NCI-H2081 treated with DMSO at 0.1 percent for 48 hours (cell line): ENCODE measurements at places on chromosomes 3 and 15.

- DNase-seq = no peak
These were observed 13.3 kb downstream of the CAV3 start for GRCh38 chr3:8746780-8747345.

DNA sequence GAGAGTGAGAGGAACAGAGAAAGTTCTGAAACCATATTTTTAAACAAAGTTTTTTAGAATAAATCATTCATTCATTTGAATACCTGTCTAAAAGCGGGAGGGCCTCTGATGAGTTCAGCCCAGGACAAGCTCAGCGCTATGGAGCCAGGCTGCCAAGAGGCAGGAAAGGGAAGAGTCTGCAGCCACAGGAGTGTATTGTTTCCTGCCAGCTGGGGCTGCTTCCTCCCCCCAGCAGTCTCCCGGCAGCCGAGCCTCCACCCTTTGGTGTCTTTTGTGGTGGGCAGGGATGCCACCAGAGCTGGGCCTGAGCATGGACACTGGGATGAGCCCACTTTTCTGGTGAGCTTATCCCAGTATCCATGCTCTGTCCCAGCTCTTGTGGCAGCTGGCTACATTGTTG lies 199.5 kb upstream of the TPRG1 start:
- no peak for DNase-seq

- DNase-seq = peak; percentile 75
These were observed 441.9 kb downstream of the PLOD2 start for GRCh38 chr3:145719114-145719513.

DNA sequence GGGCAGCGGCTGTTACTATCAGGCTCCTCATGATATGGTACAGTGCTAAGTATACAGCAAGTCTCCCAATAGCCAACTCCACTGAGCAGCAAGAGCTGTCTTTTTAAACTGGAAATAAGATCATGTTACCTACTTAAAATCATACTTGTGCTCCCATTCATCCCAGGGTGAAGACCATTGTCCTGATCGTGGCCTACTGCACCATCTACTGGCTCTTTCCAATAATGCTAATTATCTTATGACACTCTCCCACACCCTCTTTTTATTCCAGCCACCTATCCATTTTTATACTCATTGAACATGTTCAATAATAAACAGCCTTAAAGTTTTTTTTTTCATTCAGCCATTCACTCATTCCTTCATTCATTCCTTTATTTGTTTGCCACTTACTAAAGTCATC lies 117.7 kb downstream of the GBE1 start:
- DNase-seq = peak; percentile 3

DNA sequence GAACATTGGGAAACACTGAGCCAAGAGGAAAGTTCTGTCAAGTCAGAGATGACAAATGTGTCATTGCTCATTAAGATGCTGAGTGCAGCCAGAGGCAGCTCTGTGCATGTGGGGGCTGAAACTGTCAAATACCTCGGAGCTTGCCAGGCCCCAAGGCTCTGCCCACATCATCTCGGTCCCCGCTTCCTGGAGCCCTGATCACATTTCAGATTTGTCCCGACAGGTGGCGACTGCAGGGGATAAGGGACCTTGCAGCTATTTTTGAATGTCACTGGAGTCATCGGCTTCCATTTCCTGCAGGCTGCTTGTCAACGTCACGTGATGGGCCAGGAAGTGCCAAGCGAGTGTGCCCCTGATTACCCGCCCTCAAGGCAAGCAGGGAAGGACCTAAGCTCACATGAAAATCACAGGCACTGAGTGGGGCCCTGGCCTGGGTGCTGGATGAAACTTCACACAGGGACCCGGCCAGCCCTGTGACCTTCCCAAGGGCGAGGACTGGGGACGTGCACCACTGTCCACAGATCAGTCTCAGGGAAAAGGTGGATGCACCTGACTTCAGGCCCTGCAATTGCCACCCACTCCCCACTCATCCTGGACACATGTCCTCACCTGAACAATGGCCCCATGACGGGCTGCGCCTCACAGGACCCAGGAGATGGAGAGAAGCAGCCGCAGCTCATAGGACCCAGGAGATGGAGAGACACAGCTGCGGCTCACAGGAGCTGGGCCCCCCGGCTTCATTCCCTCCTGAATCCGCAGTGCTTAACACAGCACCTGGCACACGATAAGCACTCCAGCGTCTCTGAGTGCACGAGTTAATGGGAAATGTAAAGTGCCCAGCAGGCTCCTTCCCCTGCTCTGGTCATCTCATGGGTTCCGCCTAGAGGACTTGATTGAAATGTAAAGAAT lies 73.4 kb downstream of the NUP210 start:
- DNase-seq = peak; percentile 42

- no peak for DNase-seq
These were observed 1.7 kb downstream of the P2RY14 start for GRCh38 chr3:151276687-151277042.

DNA sequence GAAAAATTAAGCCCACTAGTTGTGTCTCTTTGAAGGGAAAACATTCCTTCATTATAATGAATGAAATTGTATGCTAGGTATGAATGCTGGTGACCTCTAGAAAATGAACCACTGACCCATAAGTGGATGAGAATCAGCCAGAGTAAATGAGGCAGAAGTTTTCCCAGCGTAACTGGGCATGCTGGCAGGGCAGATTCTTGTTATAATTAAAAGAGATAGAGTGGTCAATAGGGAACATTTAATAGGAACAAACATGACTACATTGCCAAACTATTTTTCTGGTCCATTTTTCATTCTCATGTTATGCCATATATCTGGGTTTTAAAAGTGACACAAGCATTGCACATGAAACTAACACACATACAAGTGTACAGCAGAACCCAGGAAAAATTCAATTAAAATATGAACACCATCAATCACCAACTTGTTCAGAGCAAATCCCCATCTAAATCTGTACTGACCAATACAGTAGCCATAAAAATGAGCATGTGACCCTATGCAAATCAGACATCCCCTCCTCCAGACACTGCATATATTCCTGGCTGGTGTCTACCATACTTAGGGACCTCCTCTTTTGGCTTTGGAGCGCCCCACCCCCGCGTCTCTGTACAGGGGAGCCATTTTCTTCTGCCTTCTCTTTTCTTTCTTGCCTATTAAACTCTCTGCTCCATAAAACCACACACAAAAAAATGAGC lies 4.0 kb downstream of the CLRN1 start:
- DNase-seq = no peak

DNA sequence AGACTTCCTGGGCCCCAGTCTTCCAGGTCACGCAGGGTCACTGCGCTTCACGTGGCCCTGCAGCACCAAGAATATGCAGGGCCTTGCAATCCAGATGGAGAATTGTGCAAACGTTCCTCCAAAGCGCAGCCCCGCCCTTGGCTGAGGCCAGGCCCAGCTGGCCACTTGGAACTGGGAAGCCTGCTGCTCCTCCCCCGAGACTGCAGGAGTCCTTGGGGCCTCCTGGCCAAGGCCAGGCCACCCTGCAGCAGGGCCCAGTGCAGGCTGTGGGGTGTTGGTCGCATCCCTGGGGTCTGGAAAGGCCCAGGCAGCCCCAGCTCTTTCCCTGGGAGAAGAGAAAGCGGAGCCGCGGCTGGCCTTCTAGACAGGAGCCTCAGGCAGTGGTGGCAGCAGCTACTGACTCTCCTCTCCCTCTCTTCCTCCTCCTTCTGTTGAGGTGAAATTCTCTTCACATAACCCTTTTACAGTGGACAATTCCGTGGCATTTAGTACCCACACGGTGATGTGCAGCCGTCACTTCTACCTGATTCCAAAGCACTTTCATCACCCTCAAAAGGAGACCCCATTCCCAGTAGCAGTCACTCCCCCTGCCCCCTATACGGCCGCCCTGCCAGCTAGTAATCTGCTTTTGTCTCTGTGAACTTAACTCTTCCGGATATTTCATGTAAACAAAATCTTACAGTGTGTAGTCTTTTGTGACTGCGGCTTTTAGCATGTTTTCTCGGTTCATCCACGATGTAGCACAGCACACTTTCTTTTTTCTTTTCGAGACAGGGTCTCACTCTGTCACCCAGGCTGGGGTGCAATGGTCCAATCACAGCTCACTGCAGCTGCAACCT lies 103.9 kb downstream of the TMEM266 start:
- DNase-seq = no peak

DNA sequence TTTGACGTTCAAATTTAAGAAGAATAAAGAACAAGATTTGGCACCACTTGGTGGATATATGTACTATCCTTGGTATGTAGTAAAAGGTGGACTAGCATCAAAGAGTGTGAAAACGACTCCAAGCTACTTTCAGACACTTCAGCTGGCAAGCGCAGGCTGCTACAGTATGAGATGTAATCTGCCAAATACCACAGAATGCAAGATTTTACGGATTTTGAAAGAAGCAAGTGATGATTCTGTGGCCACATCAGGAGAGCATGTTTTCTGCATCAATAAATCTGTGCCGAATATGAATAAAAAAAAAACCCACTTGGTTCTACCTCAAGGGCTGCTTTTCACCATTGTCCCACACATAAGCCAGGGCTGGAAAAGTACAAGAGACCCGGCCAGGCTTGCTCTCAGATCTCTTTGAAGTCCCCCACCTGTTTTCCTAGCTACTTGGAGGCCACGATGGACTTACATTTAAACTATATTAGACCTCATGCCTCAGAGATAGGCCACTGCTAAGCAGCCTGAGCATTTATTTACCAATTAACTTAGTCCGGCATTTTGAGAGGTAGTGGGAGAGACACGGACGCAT lies 37.4 kb downstream of the MYO1E start:
- no peak for DNase-seq

DNA sequence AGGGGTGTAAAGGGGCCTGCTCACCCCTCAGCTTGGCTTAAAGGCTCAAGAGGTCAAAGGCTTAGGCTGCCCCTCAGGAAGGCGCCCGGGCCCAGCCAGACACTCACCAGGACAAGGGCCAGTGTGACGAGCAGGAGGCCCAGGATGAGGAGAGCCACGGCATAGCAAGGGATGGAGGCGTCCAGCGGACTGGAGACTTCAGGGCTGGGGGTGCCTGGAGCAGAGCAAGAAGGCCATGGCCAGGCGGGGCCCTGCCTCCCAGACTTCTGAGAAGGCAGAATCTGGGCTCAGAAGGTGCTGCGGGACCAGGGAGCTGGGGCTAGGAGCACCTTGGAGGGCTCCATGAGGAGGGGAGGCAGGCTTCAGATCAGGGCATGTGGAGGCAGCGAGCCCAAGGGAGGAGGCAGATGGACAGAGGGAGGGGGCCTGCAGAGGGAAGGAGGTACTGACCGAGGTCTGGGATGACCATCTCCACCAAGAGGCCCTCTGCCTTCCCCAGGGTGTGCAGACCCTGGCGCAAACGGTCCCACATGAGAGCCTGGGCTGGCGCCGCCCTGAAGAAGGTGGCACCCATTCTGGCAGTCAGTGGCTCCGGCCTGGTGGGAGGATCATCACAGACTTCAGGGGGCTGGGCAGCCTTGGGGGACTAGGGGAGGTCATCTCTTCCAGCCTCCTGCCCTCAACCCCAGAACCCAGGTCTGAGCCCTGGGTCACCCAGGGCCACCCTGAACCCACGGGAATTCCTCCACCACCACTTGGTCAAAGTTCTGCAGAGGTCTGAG lies 24.5 kb downstream of the C15orf39 start:
- no peak for DNase-seq

GRCh38 chr3:137099364-137100219 lies 141.8 kb downstream of the IL20RB start:
- DNase-seq = no peak

GRCh38 chr3:40187945-40188344 lies 121.6 kb upstream of the EIF1B start:
- DNase-seq = no peak

GRCh38 chr3:112568642-112569041 lies 6.8 kb downstream of the SLC35A5 start:
- DNase-seq = no peak

DNA sequence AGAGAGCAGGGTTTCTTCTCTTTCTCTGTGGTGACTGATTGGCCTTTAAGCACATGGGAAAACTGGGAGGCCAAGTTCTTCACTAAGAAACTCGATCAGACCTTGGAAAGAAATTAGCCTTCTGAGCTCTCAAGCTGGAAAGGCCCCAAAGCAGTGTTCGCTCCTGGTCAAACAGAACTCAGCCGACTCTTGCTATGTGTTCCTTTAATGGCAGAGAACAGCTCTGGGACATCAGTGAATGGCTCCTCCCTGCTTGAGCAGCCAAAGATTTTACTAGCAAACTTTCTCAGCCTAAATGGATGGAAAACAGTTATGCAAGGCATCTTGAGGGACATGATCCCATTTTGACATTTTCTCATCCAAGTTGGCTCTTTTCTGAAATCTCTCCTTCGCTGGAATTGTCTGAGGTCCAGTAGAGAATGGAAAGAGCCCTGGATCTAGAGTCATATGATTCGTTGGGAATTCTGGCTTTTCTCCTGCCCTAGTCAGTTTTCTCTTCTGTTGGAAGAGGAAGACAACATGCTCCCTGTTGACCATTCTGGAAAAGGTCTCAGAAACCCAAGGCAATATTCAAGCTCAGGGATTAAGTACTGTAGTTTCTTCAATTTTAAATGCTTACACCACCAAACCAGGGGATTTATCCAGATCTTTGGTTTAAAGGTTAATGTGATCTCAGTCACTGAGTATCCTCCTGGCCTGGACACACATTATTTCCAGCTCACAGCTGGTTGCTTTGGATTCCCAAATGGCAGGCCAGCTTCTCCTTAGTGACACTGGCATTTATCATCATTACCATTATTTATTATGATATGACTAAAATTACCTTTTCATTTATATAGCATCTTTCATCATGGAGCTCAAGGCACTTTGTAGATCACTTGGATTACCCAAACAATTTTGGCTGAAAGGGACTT lies 319.6 kb downstream of the AGBL1 start:
- no peak for DNase-seq

- no peak for DNase-seq
These were observed 100.3 kb downstream of the SMAD6 start for GRCh38 chr15:66802025-66803001.

DNA sequence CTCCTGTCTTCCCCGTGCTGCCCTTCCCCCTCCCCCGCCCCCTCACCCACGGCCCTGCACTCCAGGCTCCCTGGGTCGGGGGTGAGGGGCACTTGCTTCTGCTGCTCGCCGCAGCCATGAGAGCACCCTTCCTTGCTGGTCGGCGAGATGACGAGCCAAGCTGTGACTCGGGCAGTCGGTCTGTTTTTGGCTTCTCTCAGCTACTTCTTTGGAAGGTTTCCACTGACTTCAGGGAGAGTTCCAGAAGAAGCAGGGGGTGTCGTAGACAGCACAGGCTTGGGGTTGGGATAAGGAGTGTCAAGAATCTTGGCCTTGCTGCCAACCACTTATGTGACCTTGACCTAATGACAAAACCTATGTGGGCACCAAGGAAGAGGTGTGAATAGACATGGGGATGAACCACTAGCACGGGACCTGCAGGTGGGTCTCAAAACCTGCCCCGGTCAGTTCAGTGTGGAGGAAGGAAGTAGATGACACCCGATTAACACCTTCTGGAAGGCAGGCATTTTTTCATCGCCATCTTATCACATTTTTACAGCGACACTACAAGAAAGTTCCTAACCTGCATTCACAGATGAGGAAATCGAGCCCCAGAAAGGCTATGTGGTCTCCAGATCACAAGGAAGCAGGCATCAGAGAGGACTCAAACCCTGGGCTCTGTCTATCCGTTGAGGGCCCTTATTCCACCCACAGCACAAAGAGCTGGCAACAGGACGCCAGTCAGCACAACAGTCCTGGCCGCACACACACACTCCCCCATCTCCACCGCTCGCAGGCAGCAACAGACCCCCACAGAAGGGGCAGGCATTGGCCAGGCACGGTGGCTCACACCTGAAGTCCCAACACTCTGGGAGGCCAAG lies 120.9 kb downstream of the LIPC start:
- no peak for DNase-seq

GRCh38 chr3:164687211-164687610 lies 391.1 kb downstream of the SI start:
- DNase-seq = no peak
